ENCODE measurements at places on chromosomes 7 and 10.
A peak's percentile ranks its signal among the peaks of the same experiment; 100 is the strongest.

DNA sequence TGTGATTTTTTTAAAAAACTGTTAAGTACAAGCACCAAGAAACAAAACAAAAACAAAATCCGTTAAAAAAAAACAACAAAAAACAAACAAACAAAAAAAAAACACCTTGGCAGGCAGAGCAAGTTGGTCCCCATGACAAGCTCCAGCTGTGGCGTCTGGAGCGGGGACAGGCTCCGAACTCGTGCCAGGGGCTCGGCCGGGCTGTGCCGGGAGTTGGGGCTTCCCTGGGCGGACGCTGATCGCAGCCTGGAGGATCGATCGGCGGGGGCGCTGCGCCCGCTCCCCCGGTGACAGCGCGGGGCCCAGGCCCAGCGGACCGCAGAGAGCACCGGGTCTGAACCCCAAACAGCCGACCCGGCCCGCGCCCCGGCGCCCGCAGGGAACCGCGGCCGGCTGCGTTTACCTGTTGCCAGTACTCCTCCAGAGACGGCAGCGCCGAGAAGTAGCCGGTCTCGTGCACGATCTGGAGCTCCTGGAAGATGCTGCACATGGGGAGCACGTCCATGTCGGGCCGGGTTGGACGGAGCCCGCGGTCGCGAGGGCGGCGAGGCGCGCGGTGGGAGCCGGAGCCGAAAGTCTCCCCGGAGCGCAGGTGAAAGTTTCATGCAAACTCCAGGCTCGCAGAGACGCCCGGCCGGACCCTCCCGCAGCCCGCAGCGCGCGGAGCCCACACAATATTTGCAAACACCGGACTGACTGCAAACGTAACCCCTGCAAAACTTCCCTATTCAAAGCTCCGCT, at the start of gene KLF6:
Gene KLF6, minus strand, starts transcription at position 700 of the 741 bp plus-strand sequence. Its CDS starts 195 bp downstream, at position 505.
- DNase-seq: peak; percentile 52

DNA sequence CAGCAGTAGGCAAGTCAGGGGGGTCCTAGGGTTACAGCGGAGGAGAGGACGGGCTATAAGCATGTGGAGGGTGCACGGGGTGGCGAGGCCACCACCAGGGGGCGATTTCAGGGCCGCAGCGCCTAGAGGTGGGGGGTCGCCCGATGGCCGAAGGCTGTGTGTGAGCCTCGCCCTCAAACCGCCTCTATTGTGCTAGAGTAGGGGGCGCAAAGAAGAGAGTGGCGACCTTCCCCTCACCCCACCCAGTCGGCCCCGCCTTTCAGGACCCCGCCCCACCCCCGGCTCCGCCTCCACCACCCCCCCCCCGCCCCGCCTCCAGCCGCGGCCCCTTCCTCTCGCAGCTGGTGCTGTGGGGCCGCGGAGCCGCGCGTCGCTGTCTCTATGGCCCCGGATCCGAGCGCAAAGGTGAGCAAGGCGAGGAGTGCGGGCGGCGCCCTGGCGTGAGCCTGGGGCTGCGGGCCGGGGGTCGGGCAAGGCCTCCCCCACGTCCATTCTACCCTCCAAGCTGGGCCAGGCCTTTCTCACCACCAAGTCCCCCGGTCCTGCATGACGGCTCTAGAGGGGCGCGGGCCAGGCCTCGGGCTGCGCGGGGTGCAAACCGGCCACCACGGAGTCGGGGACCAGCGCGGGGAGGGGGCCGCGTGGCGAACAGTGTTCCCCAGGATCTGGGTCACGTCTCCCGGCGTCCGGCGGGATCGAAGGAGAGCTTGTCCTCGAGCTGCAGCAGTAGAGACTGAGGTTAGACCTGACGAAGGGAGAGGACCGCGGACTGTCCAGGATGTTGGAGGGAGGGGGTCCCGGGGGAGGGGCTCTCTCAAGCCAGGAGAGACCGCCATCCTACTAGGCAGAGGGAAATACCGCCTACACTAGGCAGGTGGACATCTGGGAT, at the start of gene SEMA4G:
Gene SEMA4G, plus strand, starts transcription at position 318 of the 889 bp plus-strand sequence. CDS start 3,409 bp downstream, outside the sequence.
- peak; percentile 65 for DNase-seq

DNA sequence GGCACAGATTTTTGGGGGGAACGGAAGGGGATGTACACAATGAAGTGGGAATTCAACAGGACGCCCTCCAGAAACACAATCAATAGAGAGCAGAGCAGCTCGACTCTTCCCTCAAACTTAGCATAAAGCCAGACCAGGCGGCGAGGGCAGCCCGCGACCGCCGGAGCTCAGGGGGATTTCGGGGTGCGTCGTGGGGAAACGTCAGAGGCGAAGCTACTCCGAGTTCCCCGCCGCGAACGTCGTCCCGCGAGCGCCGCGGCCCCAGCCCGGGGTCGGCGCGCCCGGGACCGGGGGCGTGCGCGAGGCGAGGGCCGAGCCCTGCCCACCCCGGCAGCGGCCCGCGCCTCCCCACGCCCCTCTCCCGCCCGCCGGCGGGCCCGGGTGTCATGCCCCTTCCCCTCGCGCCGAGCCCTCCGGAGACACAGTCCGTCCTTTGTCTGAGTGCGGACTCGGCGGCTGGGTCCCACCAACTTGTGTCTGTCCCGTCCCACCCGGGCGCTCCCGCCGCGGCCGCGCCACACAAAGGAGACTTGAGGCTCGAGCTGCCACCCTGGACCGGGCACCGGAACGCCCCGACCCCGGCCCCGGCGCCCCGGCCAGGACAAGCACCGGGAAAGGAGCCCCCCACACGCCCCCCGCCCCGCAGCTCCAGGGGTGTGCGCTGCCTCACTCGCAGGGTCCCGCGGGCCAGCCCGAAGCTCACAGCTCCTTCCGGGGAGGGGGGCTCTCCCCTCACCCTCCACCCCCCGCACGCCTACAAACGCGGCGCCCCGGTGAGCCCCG, 634 bp downstream of the EZH2 start:
- DNase-seq: peak; percentile 71

- DNase-seq: no peak
Measured at GRCh38 chr10:75922435-75922834, 491.0 kb downstream of the LRMDA start.

GRCh38 chr7:116951366-116952292, 1.7 kb upstream of the ST7 start:
- peak; percentile 23 for DNase-seq

DNA sequence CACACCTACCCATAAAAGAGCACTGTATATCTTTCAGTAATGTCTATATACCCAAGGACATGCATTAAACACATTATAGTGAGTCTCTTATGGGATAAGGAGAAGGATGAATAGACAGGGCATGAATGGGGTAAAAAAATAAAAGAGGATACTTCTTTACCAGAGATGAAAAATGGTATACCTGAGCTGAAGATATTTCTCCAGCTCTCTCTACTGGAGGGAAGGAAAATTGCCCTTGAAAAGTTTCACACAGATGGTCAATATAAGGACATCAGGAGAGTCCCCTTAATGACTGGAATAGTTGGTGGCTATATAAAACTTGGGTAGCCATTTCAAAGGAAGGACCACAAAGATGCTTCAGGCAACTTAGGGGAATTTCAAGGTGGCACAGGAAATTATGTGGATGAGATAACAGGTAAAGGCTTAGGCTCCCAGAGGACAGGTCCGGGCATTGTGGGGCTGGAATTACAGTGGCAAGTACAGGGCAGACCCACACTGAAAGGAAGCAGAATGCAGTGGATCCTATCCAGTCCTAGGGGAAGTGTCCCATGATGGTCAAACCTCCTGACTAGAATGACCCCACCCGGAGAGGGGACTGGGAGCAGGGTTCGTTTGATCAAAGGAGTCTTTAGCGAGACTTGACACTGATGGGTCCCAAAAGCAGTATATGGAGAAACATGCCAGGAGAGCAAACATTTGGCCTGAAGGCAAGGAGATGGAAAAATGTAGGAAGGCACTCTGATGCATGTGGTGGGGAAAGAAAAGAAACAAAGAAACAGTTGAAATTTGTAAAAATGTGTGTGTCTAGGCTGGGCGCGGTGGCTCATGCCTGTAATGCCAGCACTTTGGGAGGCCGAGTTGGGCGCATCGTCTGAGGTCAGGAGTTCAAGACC, 35.6 kb downstream of the PLAU start:
- DNase-seq: no peak

GRCh38 chr7:96033009-96033598, 260.8 kb downstream of the DYNC1I1 start:
- DNase-seq: no peak

- no peak for DNase-seq
Measured at GRCh38 chr7:1466524-1467271, 7.4 kb upstream of the MICALL2 start.

GRCh38 chr10:10961072-10961471, 56.6 kb upstream of the CELF2 start:
- DNase-seq: no peak

DNA sequence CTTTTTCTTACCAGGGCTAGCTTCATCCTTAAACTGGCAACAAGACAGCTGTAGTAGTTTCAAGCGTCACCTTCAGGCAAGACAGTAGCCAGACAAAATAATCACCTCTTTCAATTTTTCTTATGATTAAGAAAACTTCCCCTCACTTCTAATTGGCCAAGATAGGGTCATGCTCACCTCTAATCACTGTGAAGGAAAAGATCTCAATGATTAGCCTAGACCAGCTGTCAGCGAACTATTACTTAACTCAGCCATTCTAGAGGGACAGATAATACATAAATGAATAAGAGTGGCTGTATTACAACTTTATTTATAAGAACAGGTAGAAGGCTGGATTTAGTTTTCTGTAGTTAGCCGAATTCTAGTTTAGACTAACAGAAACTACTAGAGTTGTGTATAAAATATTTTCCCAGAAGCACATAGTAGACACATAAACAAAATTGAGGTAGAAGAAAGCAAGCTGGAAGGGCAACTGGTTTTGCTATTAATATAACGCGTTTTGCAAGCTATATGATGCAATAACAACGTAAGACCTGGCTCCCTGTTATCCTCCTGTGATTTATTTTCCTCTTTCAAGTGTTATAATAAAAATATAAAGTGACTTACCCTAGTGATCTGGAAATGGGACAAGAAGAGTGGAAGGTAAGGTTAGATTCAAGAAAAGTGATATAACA, 64.3 kb downstream of the ELAPOR2 start:
- DNase-seq: no peak

GRCh38 chr10:74227697-74228424, 76.8 kb downstream of the ADK start:
- DNase-seq: peak; percentile 28

- DNase-seq: peak; percentile 11
Measured at GRCh38 chr7:118250860-118251494, 26.5 kb downstream of the ANKRD7 start.

- DNase-seq: peak; percentile 43
Measured at GRCh38 chr10:127563718-127564553, 14.8 kb downstream of the NPS start.

- no peak for DNase-seq
Measured at GRCh38 chr10:115539142-115539762, 446.1 kb downstream of the ATRNL1 start.

Measured in NAMALWA (cell line).